Immature natural killer cell (primary cell): ENCODE measurements at places on chromosomes 1 and 21. TPM values are rescaled to one million over a fixed set of nuclear protein-coding genes. Genes with fewer than 3 reads are reported as not detected.

The CCDC181 gene
- not detected for polyA plus RNA-seq

DNA sequence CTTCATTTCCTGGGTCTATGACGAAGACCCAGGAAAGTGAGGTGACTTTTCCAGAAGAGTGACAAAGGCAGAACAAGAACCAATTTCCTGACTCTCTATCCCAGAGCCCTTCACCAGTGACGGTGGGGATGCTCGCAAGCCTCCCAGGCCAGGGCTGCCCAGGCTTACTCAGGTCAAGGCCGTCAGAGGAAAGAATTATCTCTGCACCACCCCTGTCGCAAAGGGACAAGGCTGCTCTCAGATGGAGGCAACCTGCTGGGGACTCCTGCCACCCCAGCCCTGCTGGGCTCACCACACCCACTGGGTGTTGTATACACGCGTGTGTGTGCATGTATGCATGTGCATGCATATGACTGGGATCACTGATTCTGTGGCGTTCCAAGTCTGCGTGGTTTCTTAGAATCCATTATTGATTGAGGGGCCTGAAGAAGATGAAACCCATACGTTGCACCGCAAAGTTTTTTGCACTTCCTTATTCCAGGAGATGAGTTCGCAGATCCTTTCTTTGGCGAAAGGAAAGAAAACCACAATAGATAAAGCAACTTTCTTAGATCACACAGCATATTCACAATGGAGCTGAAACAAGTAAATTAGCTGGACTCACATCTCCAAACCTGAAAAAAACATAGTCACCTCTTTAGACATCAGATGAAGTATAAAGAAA, 255.8 kb downstream of the RHOU start:
- no peaks in the 10 kb centered on the region for H3K36me3 ChIP-seq
- no peak overlapping the region for H3K4me3 ChIP-seq
- DNase-seq = no peak
- H3K27me3 ChIP-seq = peaks cover 15% of the 10 kb centered on the region
- H3K4me1 ChIP-seq = peaks cover 19% of the 10 kb centered on the region

DNA sequence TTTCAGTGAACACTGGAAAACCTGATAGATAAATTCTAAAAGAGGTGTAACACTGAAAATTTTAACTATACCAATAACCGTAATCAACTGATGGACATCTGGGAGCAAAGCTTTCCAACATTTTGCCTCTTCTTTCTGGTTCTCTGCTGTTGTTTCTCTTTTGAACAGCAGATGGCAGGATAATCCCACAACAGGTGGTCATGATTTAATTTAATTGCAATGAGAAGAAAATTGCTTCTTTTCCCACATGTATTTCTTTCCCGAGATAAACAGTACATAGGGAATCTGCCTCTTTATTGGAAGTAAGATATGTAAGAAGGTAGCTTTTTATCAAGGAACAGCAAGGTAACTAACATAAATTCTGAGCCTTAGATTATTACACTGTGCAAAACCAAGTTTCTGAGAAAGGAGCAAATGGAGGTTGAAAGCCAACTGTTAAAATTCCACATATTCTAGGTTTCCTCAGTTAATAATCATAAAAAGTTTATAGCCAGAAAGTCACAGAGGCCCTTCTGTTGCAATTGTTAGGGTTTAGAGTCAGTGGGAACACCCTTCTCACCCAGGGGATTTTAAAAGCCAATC, 72.9 kb downstream of the RPS6KA1 start:
- H3K4me1 ChIP-seq = peaks cover 12% of the 10 kb centered on the region
- DNase-seq = peak; percentile 66
- H3K36me3 ChIP-seq = no peaks in the 10 kb centered on the region

GRCh38 chr1:9235096-9235459, 504 bp downstream of the H6PD start:
- peak overlapping the region; percentile 84 for H3K4me3 ChIP-seq
- H3K27me3 ChIP-seq = peaks cover 13% of the 10 kb centered on the region
- peak overlapping the region; percentile 91 for H3K27ac ChIP-seq
- H3K4me1 ChIP-seq = peaks cover 43% of the 10 kb centered on the region
- DNase-seq = no peak

The ZNF683 gene
- polyA plus RNA-seq = 4.1 TPM

- DNase-seq = no peak
- peak overlapping the region; percentile 95 for H3K4me3 ChIP-seq
- peaks cover 30% of the 10 kb centered on the region for H3K27me3 ChIP-seq
- peaks cover 47% of the 10 kb centered on the region for H3K4me1 ChIP-seq
Measured at GRCh38 chr1:167717351-167717750, 4.4 kb upstream of the MPZL1 start.

DNA sequence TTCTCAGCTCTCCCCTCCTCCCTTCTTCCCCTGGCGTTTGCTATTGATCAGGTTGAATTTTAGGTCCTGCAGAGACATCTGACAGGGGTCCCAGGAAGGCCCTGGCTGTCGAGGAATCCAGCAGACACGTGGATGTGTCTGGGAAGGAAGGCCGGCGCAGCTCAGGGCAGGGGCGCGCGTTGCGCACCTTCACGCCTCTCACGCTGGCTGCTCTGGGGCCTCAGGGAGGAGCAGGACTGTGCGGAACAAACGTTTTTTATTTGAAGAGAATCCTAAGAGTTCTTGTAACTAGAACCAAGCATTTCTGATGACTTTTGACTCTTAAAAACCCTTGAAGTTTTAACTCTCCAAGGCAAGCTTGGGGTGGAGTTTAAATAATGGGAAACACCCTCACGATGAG, 54.2 kb downstream of the SLC37A1 start:
- no peak overlapping the region for H3K27ac ChIP-seq
- H3K36me3 ChIP-seq = peaks cover 19% of the 10 kb centered on the region
- no peak for DNase-seq
- no peak overlapping the region for H3K4me3 ChIP-seq
- peaks cover 2% of the 10 kb centered on the region for H3K27me3 ChIP-seq

DNA sequence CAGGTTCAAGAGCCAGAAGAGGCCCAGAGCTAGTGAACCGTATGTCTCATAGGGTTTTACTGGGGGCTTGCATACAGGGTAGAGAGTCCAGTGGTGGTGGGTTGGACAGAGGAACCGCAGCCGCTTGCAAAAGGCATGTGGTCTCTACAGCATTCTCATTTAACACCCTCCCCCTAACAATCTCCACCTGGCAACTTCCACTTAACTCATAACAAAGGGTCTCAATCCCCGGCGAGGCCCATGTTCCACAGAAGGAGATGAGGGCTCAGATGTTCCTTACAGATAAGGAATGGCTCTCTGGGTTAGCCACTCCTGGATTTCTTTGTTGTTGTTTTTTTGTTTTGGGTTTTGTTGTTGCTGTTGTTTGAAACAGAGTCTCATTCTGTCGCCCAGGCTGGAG, 106.1 kb downstream of the APP start:
- H3K4me3 ChIP-seq = no peak overlapping the region
- H3K27ac ChIP-seq = no peak overlapping the region
- peaks cover 5% of the 10 kb centered on the region for H3K4me1 ChIP-seq
- no peak for DNase-seq
- H3K27me3 ChIP-seq = no peaks in the 10 kb centered on the region
